ENCODE measurements at places on chromosomes 6 and 20. TPM values are rescaled to one million over a fixed set of nuclear protein-coding genes. Genes with fewer than 3 reads are reported as not detected.

The HLA-DOB gene
- 15.2 TPM for total RNA-seq

The PNLDC1 gene
- total RNA-seq: not detected

The MOCS1 gene
- 49.2 TPM for total RNA-seq

GRCh38 chr20:10877342-10877741 is 203.5 kb upstream of the JAG1 start:
- H3K27ac ChIP-seq: no peak overlapping the region
- no peaks in the 10 kb centered on the region for H3K4me1 ChIP-seq
- no peaks in the 10 kb centered on the region for H3K27me3 ChIP-seq
- no peak for DNase-seq

GRCh38 chr6:44672841-44673240 is 285.3 kb downstream of the CDC5L start:
- DNase-seq: no peak
- no peak overlapping the region for H3K27ac ChIP-seq
- no peak overlapping the region for H3K4me3 ChIP-seq
- no peaks in the 10 kb centered on the region for H3K27me3 ChIP-seq
- no peaks in the 10 kb centered on the region for H3K4me1 ChIP-seq

- H3K4me3 ChIP-seq: no peak overlapping the region
- no peak for DNase-seq
- no peaks in the 10 kb centered on the region for H3K36me3 ChIP-seq
- no peaks in the 10 kb centered on the region for H3K27me3 ChIP-seq
- no peaks in the 10 kb centered on the region for H3K4me1 ChIP-seq
Measured at GRCh38 chr20:7094438-7094997, 327.0 kb downstream of the BMP2 start.

DNA sequence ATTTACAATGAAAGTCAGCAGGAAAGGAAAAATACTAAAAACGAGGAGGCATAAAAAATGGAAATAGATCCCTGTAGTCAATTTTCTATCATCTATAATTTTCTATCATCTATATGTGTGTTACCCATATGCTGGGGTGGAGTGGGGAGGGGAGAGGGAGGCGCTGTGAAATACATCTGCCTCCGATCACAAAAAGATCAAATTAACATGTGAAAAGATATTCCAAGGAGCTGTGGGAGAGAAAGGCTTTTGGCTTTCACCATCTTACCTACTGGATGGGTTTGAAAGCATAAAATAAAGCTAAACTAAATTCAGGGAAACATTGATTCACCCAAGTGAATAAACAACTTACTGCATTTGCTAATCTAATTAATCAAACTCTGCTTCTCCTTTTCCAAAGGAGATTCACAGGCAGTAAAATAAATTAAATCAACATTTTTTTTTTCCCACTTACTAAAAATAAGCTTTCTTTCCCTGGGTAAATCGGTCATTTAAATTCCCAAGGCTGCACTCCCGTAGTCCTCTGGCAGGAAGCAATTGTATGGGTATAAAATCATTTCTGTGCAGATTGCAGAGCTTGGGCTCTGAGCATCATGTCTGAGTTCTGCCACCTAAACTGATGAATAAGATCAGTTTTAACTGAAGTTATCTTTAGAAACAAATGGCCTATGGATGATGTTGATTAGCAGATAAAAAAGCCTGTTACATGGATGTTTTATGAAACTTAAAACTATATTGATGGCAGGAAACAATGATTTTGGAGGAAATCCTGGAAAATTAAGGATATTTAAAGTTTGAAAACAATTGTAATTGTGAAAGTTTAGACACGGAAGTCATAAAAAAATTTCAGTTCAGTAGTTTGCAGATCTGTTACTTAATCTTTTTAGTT is 147.9 kb downstream of the SOX4 start:
- no peaks in the 10 kb centered on the region for H3K27me3 ChIP-seq
- H3K4me1 ChIP-seq: peaks cover 20% of the 10 kb centered on the region
- H3K4me3 ChIP-seq: no peak overlapping the region
- DNase-seq: no peak
- H3K36me3 ChIP-seq: no peaks in the 10 kb centered on the region

All from upper lobe of left lung (tissue), 6 donors.